ENCODE measurements at places on chromosomes 12 and 14.

GRCh38 chr12:92775416-92775815 is 72.6 kb downstream of the PLEKHG7 start:
- no peak for DNase-seq

GRCh38 chr12:110224379-110225304 is 56.4 kb upstream of the ATP2A2 start:
- no peak for DNase-seq

- DNase-seq = no peak
Observed at GRCh38 chr12:125734137-125734536, 668.9 kb downstream of the AACS start.

GRCh38 chr14:104681689-104682074 is 7.7 kb upstream of the INF2 start:
- peak; percentile 81 for DNase-seq

DNA sequence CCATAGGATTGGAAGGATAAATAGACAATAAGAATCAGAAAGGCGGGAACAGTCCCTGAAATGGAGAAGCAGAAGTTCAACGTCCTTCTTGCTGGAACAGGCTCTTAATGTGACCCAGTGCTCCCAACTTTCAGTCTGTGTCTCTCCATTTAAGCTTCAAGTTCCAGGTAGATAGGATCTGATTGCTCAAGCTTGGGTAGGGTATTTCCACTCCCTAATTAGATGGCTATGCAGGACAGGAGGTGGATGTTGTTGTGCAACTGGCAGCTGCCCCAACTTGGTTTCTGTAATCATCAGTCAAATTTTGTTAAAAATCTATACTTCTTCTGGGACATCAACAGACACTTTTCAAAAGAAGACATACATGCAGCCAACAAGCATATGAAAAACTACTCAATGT is 266.2 kb downstream of the C12orf75 start:
- no peak for DNase-seq

Measured in right renal pelvis (tissue), 4 donors.